AG04450 (cell line): ENCODE measurements at places on chromosomes 2 and 18.

DNA sequence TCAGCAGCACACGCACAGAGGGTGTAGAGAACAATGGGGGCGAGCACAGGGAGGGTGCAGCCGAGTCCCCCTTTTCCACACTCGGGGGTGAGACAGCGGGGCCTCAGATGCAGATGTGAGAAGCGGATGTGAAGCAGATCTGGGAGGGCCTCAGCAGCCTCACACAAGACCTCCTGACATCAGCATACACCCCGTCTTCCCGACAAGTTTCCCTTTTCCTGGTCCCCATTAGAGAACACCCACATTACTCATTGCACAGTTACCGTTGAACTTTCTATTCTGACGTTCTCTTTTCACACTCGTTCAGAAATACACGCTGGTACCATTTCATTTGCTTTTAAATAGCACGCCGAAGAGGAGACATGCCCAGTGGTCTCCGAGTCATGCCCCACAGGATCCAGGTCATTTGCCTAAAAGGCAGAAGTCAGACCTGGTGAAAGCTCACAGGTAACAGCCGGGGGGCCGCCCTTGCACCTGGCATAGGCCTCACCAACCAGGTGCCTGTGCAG is 129.5 kb upstream of the ID2 start:
- no peak for DNase-seq

DNA sequence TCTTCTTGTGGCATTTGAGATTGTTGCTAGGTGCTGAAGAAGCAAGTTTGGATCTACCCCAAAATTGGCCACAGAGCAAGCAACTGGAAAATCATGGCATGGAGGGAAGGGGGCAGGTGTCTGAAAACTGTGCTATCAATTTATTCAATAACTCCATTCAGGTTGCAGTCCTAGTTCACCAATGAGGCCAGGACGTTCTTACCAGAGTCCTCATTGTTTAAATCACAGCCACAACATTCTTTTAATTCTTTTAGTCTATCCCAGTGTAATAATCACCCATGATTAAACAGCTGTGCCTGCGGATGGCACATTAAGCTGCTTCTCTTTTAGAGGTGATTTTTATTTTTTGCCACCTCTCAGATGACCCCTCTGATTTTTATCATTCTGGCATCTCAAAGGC is 103.5 kb downstream of the ANKRD44 start:
- no peak for DNase-seq

- no peak for DNase-seq
Measured at GRCh38 chr18:22999212-22999611, 66.1 kb downstream of the RBBP8 start.

DNA sequence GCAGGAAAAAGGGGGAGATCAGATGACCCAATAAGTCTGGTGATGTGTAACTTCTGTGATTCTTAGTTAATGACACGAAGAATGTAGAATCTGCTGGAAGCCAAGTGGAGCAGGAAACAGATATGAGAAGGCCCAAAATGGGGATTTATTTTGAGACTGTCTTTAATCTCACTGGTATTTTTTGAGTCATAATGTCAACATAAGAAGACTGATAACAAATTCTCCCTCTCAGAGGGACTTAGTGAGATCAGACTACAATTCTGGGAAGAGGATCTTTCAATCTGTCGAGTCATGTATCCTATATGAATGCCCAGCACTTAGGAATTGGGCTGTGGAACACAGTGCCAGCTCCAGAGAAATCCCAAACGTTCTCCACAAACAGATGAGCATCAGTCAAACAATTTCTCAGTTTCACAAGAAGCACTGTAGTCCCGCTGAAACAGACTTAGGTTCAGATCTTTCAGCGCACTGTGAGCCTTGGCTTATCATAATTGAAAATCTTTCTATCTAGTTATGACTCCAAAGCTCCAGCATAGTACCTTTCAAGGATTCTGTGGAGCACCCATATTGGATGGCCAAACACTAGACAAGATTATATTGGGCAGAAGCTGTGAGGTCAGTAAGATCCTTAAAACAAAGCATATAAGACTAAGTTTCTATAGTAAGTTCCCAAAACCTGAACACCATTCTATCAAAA is 738.2 kb downstream of the LRP1B start:
- DNase-seq, result peak; percentile 15

GRCh38 chr18:12783524-12783923 is 80.7 kb downstream of the PSMG2 start:
- no peak for DNase-seq

DNA sequence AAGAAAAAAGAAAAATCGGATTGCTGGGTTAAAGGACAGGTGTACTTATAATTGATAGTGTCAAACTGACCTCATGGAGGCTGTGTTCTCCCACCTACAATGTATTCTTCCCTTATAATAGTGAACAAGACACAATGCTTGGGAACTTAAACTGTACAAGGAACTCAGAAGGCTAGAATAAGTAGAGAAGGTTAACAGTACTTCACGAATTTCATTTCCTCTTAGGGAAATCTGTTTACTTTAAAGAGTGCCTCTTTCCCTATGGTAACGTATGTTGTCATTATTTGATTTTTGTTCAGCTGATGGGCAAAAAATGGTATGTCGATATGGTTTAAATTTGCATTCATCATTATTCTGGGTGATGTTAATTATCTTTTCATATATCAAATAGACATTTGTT is 9.2 kb upstream of the HK2 start:
- DNase-seq, result no peak

GRCh38 chr2:109478906-109479493 is 134.8 kb downstream of the SEPTIN10 start:
- no peak for DNase-seq

DNA sequence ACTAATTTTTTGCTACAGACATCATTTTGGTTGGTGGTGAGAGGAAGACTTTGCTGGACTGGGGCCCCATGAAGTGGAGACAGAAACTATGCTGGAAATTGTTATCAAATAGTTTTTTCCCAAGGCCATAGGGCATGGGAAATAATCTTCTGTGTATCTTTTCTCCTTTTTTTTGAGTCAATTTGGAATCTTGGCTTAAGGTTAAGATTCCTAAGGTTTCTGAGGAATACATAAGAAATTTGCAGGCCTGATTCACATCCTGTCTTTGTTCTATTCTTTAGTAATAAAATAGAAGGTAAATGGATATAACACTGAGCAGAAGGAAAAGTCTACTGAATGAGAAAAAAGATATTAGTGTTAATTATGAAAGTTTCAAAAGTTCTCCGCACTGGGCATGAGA is 16.6 kb downstream of the SMC6 start:
- peak; percentile 32 for DNase-seq

DNA sequence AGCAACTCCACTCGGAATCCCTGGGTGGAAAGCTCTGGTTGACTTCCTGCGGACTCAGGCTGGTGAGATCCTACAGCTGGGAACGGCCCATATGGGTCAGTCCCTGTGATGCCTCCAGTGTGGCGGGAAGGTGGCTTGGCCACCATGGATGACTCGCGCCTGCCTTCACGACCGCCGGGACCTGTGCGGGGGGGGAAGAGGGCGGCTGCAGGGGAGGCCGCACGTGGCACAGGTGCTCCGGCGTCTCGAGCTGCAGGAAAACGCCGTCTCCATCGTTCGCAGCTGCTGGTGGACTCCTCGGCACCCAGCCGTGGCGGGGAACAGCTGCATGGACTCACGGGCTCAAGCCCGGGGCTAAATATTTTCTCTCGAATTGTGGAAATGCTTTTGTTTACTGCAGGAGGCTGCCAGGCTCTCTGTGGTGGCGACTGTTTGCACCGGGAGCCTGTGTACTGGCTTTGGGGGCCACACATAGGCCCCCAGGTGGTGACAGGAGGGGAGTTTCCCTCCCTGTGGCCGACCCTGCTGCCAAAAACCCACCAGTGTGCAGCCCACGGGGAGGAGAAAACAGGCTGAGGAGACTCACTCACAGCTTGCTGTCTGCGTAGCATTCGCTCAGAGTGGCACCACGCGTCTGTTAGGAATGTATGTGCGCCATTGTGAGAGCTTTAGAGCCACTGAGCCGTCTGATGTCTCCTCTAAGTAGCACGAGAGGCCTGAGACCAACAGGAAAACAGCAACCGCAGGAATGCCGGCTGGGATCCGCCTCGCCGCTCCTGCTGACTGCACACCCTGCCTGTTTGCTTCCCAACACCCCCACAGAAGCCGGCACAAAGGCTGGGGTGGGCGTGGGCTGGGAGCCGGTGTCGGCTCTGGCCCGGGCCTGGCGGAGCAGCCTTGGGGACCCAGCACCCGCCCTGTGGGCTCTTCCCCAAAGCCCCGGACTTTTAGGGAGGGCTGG is 89.2 kb downstream of the NFATC1 start:
- DNase-seq, result peak; percentile 74

- DNase-seq, result peak; percentile 58
Measured at GRCh38 chr18:32301976-32302743, 112.3 kb downstream of the MEP1B start.

- DNase-seq, result no peak
Measured at GRCh38 chr2:43387092-43388062, 161.0 kb upstream of the ZFP36L2 start.

- DNase-seq, result no peak
Measured at GRCh38 chr2:127382831-127383230, 4.9 kb downstream of the MAP3K2 start.

DNA sequence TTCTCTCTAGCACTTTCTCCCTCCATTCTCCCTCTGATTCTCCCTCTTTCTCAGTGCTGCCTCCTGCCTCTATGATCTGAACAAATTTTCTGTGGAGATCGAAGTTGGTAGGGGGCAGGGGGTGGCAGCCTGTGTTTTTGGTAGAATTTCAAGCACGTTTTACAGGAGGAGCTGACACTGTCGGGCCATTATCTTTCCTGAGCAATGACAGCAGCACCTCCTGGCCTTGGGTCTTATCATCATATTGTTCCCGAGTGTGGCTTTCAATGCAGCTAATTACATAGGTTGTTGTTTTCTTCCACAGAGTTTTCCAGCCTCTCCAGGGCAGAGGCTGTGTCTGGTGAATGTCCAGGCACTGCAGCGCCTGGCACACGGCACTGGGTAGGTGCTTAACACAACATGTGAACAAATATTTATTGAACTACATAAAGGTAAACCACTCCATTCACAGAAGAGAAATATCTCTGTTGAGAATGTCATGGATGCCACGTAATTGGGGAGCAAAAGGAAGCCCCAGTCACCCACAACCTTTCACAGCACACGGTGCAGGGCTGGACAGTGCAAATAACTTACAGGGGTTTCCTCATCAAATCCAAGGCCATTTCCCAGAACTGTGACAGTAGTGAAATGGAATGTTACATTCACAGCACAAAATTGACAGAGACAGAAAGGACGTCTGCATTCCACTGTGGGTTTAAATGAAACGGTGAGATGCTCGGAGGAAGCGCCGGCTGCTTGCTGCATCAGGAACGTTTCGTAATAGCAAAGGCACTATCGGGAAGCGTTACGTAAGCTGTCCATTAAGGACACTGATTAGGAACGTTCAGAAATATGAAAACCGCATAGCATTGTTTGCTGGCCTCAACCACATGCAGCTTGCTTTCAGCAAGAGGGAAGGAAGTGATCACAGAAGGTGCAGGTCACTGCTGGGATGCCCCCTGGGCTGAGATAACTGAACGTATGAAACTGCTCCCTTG is 6.5 kb upstream of the KCNG2 start:
- peak; percentile 95 for DNase-seq

- no peak for DNase-seq
Measured at GRCh38 chr2:105675841-105676240, 68.9 kb upstream of the NCK2 start.

DNA sequence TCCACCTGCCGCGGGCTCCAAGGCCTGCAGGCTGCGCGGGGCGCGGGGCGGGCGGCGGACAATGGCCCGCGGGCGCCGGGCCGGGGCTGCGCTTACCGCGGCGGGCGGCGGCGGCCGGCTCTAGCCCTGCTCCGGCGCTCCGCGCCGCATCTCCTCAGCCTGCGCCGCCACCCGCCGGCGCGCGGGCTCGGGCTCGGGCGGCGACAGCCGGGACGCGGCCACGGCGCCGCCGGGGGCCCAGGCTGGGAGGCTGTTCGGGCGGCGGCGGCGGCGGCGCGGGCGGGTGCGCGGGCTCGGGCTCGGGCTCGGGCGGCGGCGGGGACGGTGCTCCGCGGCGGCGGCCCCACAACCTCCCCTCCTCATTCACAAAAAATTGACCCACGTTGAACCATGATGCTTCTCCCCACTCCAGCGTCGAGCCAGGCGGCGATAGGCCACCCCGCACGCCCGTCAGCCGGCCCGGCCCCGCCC is at the start of gene HDAC4:
Gene HDAC4 (minus strand): TSS at position 425 of the 471 bp plus-strand sequence. CDS start 48,321 bp downstream, outside the sequence.
- no peak for DNase-seq

DNA sequence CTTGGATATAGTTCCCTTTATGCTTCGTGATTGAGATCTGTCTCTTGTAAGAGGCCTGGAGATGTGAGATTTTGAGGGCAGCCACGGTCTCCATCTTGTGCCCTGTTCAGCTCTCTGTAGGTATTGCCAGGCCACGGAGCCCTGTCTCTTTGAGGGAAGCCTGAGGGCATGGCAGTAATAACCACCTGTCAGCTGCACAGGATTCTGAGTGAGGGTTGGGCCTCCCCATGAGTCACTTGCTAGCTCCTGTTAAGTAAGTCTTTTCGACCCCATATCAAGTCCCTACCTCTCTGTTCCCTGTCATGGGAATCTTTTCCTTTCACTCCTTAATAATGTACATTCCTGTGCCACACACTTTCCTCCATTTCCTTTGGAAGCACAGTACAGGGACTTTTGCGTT is 20.4 kb downstream of the LYPD6B start:
- DNase-seq, result no peak

DNA sequence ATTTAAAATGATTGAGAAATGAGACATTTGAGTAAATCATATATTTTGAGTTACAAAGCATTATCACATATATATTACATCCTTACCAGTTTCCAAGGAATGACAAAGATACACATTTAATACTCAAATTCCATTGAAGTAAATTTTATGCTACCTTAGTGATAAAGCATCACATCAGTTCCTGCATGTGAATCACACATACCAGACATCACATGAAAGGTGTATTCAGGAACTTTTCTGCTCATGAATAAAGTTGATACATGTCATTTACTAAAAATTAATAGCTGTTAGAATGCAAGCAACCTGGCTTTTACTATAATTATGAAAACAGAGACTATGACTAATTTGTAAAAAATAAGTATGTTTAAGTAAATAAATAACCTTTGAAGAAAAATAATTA is 548.8 kb upstream of the SLC39A10 start:
- no peak for DNase-seq

- no peak for DNase-seq
Measured at GRCh38 chr2:173355866-173356508, 1.3 kb downstream of the CDCA7 start.
